ENCODE measurements at places on chromosomes 7 and 10. TPM values are rescaled to one million over a fixed set of nuclear protein-coding genes. Genes with fewer than 3 reads are reported as not detected.

The FANK1 gene
- total RNA-seq, result 1.8 TPM

The SUN3 gene
- total RNA-seq, result 0.22 TPM

The PKD2L1 gene
- total RNA-seq, result not detected

The DNAJC12 gene
- total RNA-seq, result 9.5 TPM

The PSAP gene
- 692 TPM for total RNA-seq

The FAM13C gene
- not detected for total RNA-seq

The TAS2R41 gene
- total RNA-seq, result not detected

The TAF3 gene
- 9.3 TPM for total RNA-seq

The NCF1 gene
- not detected for total RNA-seq

The MYL10 gene
- not detected for total RNA-seq

The DIP2C gene
- total RNA-seq, result 0.34 TPM

The CDCA7L gene
- total RNA-seq, result 43.6 TPM

The PPP1R17 gene
- not detected for total RNA-seq

The PRR15 gene
- 8.0 TPM for total RNA-seq

The CALHM2 gene
- 4.2 TPM for total RNA-seq

The PSMA2 gene
- 73.8 TPM for total RNA-seq

The PIP4K2A gene
- 24.2 TPM for total RNA-seq

The ZNF804B gene
- not detected for total RNA-seq

The PTF1A gene
- not detected for total RNA-seq

The GPR158 gene
- not detected for total RNA-seq

The KLF14 gene
- total RNA-seq, result not detected

The BBS9 gene
- 7.2 TPM for total RNA-seq

The CYP17A1 gene
- not detected for total RNA-seq

The ARMC3 gene
- not detected for total RNA-seq

The ITGB8 gene
- total RNA-seq, result 25.0 TPM

The STOX1 gene
- total RNA-seq, result not detected

The SEMA3D gene
- not detected for total RNA-seq

The LEP gene
- not detected for total RNA-seq

The GNGT1 gene
- not detected for total RNA-seq

The ALDH18A1 gene
- total RNA-seq, result 91.0 TPM

The JAKMIP3 gene
- not detected for total RNA-seq

The SKIDA1 gene
- 0.56 TPM for total RNA-seq

The FAM237B gene
- not detected for total RNA-seq

The CAMK2B gene
- total RNA-seq, result 1.8 TPM

The VAX1 gene
- total RNA-seq, result not detected

The SERPINE1 gene
- 56.7 TPM for total RNA-seq

The GARIN1A gene
- total RNA-seq, result 2.3 TPM

The ENO4 gene
- total RNA-seq, result not detected

The PNLIPRP1 gene
- total RNA-seq, result not detected

The POU6F2 gene
- 0.19 TPM for total RNA-seq

The LIPJ gene
- total RNA-seq, result not detected

The RELN gene
- not detected for total RNA-seq

Data from MCF 10A (cell line).